ENCODE measurements at places on chromosomes 2 and 18.

DNA sequence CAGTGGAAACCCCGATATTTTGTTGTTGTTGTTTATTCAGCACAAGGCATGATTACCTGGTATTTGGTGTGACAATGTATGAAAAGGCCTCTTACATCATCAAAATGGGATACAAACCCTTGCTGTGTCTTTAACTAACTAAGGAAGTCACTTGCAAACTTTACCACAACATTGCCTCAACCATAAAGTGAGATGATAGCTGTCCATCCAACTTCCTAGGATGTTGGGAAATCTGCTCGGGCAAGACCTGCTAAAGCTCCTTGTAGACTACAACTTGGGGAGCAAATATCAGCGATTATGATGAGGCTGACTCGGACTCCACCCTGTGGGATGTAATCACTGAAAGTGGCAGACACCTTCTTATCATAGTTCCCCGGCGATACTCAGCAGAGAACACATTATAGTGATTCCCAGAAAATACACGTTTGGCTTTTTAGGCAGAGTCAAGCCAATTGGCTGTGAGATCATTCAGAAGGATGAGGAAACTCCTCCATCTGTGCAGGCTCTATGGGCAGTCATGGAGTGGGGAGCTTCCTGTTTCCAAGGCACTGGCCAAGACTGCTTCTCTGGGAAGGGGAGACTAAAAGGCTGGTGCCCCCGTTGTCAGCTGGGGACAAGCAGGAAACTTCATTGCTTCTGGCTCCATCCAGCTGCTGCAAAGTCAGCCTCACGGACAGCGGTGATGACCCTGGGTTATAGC, 289.0 kb downstream of the RNF144A start:
- no peak for DNase-seq

GRCh38 chr2:233841183-233841582, 13.2 kb downstream of the HJURP start:
- DNase-seq: no peak

DNA sequence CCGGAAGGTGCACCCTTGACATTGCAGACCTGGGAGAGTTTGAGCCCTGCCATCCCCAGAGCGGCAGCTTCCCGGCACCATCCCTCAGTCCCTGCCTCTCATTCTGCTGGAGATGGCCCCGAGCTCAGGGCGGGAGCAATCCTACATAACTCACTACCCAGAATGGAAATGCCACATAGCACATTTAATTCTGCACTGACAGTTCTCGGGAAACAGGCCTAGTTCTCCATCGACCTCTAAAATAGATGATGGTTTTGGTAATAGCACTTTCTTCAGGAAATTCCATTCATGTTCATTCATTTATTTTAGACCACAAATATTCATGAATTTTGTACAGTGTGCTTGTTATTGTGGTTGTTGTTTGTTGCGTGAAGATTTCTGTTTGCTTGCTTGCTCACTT, 92.9 kb upstream of the SLC14A2 start:
- DNase-seq: no peak

- no peak for DNase-seq
These were observed 64.9 kb downstream of the SPRED2 start for GRCh38 chr2:65367524-65367923.

- no peak for DNase-seq
These were observed 150.2 kb upstream of the DOK6 start for GRCh38 chr18:69250305-69251151.

- DNase-seq: no peak
These were observed 13.4 kb downstream of the NFE2L2 start for GRCh38 chr2:177251165-177251542.

- DNase-seq: no peak
These were observed 16.5 kb downstream of the SCG2 start for GRCh38 chr2:223585666-223586065.
